ENCODE measurements at places on chromosomes 7 and 10.

- DNase-seq: no peak
Observed at GRCh38 chr7:36784991-36785940, 61.0 kb upstream of the AOAH start.

- no peak for DNase-seq
Observed at GRCh38 chr10:78307576-78307975, 273.9 kb downstream of the RPS24 start.

DNA sequence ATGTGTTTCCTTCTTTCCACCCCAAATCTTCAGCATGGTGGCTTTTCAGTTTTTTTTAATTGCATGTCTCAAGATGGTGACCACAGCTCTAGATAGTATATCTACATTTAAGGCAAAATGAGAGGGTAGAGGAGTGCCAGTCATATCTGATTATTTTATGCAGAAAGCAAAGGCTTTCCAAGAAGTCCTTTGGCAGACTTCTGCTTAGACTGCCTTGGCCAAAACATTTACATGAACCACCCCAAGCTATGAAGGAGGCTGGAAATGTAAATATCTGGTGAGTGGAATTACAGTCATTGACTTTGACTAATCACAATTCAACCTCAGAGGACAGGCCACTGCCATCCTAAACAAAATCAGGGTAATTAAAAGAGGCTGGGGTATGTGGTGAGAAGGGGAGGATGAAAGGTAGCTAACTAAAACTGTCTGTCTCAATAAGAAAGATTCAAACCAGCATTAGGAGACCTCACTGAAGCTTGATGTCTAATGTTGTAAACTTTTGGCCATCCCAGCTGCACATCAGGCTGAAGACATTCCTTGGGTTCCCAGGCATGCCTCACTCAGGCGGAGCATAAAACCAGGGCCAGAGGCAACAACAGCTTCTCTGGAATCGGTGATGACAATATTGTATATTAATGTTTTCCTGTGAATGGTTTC, 53.4 kb downstream of the PPP1R3C start:
- no peak for DNase-seq

DNA sequence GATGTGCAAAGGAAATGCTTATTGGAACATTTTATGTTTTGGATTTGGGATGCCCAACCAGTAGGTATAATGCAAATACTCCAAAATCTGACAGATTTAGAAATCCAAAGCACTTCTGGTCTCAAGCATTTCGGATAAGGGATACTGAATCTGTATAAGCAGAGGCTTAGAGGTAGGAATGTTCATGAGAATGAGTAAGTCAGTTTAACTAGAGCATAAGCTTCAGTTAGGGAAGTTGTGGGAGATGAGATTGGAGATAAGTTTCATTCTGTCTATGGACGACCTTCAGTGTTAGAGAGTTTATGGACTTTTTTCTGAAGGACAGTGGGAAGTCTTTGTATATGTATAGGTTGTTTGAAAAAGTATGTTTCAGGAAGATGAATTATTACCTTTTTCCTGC, 10.4 kb downstream of the TAX1BP1 start:
- no peak for DNase-seq

GRCh38 chr7:93751421-93751820, 139.1 kb downstream of the TFPI2 start:
- DNase-seq: no peak
